ENCODE measurements at places on chromosomes 3 and 15.

DNA sequence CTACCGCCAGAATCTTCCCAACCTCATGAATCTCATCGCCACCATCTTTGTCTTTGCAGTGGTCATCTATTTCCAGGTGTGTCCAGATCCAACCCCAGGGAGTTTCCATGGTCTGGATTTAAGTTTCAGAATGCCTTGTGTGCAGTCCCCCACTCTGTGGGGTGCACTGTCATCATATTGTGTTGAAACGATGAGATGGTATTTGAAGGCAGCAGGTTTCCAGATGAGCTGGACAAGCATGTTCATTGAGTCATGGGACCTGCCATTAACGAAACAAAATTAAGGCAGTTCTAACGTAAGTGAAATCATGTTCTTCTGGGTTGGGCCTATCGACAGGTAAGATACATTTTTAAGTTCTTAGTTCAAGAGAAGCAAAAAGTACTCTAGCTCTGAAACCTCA lies 12.7 kb downstream of the SEC61A1 start:
- DNase-seq, result no peak

DNA sequence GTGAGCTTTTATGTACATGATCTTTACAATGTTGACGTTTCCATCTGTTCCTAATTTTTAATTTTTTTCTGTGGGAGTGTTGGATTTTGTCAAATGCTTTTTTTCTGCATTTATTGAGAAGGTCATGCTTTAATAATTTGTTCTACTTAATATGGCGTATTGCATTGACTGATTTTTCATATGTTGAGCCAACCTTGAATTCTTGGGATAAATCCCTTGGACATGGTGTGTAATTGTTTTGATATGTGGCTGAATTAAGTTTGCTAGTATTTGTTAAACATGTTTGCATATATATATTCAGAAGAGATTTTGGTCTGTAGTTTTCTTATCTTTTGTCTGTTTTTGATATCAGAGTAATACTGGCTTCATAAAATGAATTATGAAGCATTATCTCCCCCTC lies 256.7 kb downstream of the EDEM1 start:
- no peak for DNase-seq

GRCh38 chr15:78272316-78272715 lies 8.0 kb downstream of the DNAJA4 start:
- DNase-seq, result no peak

GRCh38 chr15:63396152-63396928 lies 14.7 kb upstream of the CA12 start:
- no peak for DNase-seq

DNA sequence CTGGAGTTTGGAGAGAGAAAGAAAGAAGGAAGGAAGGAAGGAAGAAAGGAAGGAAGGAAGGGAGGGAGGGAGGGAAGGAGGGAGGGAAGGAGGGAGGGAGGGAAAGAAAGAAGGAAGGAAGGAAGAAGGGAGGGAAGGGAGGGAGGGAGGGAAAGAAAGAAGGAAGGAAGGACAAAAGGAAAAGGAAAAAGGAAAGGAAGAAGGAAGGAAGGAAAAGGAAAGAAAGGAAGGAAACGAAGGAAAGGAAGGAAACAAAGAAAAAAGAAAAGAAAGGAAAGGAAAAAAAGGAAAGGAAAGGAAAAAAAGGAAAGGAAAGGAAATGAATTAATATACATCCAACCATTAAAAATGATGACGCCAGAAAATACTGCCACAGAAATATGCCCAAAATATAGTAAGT lies 18.7 kb upstream of the OR4F6 start:
- DNase-seq, result no peak

DNA sequence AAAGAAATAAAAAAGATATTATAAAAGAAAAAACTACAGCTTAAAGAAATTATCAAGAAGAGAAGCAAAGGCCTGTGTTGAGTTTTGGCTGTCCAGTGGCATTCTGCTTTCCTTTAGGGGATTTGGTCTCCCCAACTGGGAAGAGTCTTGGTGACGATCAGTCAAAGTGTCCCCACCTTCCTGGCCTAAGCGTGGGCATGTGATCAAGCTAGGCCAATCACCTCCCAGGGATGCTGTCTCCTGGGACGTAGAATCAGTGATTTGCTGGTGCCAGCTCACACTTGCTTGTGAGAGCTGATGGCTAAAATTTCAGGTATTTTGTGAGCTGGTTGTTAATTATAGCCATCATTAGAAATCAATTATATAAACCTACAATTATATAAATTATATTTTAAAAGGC lies 69.5 kb downstream of the ATP2B2 start:
- no peak for DNase-seq

DNA sequence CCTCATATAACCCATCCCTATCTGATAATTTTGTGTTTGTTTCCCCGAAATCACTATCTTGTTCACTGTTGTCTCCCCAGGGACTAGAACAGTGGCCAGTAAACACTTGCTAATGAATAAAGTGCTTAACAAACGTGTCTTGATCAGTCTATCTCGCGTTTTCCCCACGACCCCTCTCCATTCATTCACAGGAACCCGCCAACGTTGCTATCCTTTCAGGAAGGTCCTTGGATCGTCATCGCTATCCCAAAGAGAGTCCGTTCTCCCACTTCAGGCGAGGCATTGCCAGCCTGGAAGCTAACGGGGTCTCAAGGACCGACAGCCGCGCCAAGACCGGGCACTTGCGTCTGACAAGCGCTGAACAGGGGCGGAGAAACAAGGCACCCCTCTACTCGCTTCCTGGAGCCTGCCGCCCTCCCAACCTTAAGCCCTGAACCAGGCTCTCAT lies 344 bp downstream of the LINS1 start:
- no peak for DNase-seq

- DNase-seq, result no peak
Measured at GRCh38 chr3:18556001-18556408, 130.9 kb upstream of the SATB1 start.

- no peak for DNase-seq
Measured at GRCh38 chr3:125683067-125683829, 88.0 kb upstream of the OSBPL11 start.

DNA sequence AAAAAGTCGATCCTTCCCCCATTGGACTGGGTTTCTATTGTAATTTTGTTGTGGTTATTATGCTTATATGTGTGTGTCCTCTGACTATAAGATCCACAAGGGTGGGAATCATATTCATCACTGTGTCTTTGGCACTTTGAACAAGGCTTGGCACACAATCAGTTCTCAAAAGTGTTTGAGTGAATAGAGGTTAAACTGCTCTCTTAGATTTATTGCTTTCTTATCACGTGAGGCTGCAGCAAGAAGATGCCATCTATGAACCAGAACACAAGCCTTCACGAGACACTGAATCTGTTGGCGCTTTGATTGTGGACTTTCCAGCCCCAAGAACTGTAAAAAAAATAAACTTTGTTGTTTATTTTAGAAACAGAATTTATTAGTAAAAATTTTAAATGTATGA lies 295.0 kb upstream of the MDFIC2 start:
- DNase-seq, result no peak

DNA sequence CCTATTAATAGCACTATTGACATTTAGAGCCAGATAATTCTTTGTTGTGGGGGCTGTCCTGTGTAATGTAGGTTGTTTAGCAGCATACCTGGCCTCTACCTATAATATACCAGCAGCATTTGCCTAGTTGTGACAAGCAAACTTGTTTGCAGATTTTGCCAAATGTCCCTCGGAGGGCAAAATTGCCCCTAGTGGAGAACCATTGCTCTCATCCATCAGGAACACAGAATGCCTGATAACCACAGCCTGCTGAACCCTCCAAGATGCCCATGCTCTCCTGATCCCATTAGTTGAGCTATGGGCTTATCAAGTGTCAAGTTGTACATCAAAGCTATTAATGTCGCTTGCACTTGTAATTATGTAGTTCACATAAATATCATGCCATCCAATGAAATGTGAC lies 15.0 kb upstream of the KBTBD8 start:
- no peak for DNase-seq

- DNase-seq, result no peak
Measured at GRCh38 chr3:146550070-146550615, 5.7 kb upstream of the PLSCR1 start.

- no peak for DNase-seq
Measured at GRCh38 chr3:82078246-82078645, 316.8 kb upstream of the GBE1 start.

GRCh38 chr3:8532251-8532871 lies 30.7 kb downstream of the LMCD1 start:
- DNase-seq, result peak; percentile 62

GRCh38 chr3:11546657-11547302 lies 96.9 kb downstream of the VGLL4 start:
- no peak for DNase-seq

GRCh38 chr3:132284781-132285619 lies 32.2 kb upstream of the ACP3 start:
- no peak for DNase-seq

DNA sequence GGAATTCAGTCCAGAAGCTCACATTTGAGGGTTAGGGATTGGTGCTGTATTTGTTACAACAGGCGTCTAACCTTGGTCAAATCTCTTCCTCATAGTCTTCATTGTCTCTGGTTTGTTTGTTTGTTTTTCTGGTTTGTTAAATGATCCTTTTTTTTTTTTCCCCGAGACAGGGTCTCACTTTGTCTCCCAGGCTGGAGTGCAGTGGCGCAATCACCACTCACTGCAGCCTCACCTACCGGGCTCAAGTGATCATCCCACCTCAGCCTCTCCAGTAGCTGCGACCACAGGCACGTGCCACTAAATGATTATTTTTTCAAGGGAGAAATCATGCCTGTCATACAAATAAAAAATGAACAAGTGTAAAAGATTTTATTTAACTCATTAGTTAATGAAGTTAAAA lies 14.3 kb upstream of the ADPGK start:
- no peak for DNase-seq

- no peak for DNase-seq
Measured at GRCh38 chr3:31576521-31576920, 43.8 kb downstream of the STT3B start.

DNA sequence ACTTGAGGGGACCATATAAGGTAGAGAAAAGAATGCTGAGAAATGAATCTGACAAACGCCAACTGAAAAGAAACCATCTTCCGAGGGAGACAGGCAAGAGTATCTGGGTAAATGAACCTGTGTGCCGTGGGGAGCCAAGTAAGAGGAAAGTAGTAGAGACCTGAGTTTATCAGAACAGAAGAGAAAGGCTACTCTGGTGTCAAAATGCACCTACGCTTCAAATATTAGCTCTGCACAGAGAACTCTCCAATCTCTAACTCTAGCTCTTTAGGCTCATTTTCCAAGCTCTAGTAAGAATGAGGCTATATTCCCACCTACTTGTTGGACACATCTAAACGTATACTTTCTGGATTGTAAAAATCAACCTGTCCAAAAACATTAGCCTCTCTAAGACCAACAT lies 53.5 kb downstream of the TOP2B start:
- DNase-seq, result no peak

DNA sequence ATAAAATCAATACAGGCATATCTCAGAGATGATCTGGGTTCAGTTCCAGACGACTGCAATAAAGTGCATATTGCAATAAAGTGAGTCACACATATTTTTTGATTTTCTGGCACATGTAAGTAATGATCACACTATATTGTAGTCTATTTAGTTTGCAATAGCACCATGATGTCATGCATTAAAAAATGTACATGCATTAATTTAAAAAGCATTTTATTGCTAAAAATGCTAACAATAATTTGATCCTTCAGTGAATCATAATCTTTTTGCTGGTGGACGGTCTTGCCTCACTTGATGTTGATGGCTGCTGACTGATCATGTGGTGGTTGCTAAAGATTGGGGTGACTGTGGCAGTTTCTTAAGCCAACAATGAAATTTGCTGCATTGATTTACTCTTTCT lies 511.1 kb downstream of the OTOL1 start:
- no peak for DNase-seq

DNA sequence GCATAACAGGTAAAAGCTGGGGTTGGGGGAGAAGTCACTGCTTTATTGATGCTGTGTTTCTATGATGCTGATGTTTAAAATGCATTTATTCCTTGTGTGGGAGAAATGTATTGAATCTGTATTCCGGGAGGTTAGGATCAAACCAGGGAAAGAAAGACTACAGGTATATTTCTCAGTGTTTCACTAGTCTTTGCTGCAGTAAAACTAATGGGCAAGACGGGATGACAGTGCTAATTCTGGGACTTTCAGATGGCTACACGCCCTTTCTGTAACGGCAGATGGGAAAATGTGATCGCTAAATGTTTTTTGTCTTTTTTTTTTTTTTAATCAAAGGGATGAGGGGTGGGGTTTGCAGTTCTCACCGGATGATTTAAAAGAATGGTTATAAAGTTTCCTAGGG lies 393 bp downstream of the CNTN6 start:
- no peak for DNase-seq

DNA sequence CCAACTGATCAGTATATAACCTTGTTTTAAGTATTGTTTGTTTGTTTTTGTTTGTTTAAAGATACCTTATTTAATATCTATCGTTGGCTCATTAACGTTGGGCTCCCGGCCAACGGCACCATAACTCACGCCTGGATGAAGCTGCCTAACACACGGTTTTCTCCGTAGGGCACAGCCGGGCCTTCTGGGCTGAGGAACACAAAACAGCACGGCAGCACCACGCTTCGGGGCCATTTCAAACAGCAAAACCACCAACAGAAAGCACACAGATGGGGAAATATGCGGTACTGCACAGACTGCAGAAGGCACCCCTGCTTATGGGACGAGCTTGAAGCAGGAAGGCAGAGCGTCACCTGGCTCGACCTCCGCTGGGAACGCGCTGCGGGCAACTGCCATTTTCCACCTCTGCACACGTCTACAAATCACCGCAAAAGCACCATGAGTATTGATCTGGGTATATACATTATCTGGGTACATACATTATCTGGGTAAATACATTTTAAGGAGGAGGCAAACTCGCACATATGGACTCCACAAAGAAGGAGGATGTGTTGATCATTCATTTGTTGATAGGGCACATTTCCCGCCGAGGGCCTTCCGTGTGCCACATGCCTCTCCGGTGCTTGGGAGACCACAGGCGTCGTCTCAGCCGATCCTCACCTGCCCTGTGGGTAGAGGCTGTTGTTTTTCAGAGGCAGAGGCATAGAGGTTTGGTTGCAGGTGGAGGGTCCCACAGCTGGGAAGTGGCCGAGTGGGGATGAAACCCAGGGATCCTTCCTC lies 123.7 kb upstream of the ATP2B2 start:
- DNase-seq, result no peak

- no peak for DNase-seq
Measured at GRCh38 chr3:16759227-16759903, 125.4 kb upstream of the PLCL2 start.

DNA sequence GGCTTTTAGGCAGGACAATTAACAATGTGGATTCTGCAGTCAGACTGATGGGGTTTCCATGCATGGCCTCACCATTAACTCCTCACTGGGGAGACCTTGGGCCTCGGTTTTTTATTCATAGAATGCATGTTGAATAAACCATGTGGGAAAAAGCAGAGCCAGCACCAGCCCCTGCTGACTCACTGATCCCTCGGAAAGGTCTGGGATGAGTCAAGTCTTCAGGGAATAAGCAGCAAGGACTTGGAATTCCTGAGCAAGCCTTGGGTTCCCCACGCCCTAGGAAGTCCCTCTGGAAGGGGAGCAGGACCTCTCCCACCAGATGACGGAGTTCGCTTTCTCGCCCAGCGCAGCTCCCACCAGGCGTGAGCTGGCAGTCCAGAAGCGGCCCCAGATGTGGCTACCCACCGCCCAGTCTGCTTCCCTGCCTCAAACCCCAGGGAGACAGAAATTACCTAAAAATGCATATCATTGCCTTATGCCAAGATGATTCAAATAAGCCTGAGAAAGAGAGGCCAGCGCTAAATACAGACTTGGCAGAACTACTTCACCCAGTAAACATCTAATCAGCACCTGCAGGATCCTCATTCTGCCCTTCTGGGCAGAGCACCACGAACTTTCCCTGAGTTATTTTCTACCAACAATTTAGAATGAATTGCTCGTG lies 45.4 kb downstream of the BTD start:
- peak; percentile 77 for DNase-seq

Measured in AG08396 (cell line).